Ureter (tissue), 1 donor: ENCODE measurements at places on chromosomes 7 and 10. TPM values are rescaled to one million over a fixed set of nuclear protein-coding genes. Genes with fewer than 3 reads are reported as not detected.

ABLIM1 gene
- total RNA-seq, result 129 TPM

SYNPO2L gene
- 0.29 TPM for total RNA-seq

ATRNL1 gene
- 18.4 TPM for total RNA-seq

SFXN3 gene
- total RNA-seq, result 36.8 TPM

STEAP1 gene
- total RNA-seq, result 20.5 TPM

EN2 gene
- not detected for total RNA-seq

NCF1 gene
- total RNA-seq, result 1.9 TPM

TPK1 gene
- 12.7 TPM for total RNA-seq

DNA sequence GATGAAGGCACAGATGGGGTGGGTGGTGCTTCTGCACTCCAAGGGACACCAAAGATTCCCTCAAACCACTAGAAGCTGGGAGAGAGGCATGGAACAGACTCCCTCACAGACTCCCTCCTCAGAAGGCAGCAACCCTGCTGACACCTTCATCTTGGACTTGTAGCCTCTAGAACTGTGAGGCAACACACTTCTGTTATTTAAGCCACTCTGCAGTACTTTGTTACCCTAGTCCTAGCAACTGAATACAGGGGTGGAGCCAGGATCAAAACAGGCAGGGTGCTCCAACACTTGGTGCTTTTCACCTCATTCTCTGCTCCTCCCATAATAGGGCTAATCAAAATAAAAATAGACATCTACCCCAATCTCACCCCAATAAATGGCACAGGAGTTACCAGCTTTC is 2.3 kb upstream of the GSTO1 start:
- no peak for DNase-seq

DNA sequence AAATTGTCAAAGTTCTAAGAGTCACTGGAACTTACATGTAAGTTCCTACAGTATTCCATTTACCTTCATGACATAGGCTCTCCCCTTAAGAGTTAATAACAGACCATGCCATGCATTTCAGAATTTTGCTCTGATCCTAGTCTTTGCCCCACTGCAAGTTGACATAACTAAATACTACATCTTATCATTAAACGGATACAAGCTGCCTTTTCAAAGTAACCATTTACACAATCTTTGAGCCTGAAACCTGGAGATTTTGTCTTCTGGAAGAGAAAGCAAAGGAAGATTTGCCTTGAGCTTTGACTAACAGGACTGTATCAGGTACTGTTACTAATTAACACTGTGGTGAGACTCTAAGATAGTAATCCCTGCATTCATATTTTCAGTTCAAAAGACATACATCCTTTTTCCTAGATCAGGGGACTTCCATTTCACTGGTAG is 9.3 kb upstream of the AKR1D1 start:
- DNase-seq, result no peak

GRCh38 chr10:77027576-77027975 is 610.0 kb downstream of the KCNMA1 start:
- no peak for DNase-seq

DNA sequence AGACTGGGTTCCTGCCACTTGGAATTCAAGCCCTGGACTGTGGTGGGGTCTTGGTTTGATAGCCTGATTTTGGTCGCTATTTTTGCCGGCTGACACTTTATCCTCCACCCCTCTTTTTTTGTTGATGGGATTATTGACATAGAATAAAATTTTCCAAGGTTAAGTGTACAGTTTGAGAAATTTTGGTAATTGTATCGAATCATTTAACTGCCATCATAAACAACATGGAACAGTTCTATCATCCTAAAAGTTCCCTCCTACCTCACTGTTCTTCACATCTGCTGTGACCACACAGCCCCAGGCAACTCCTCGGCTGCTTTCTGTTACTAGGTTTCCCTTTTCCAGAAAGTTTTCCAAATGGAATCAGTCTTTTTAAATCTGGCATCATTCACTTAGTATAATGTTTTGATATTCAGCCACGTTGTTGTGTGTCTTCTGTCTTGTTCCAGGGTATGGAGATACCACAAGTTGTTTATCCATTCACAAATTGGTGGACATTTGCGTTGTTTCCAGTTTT is 50.6 kb upstream of the STEAP1B start:
- no peak for DNase-seq

DNA sequence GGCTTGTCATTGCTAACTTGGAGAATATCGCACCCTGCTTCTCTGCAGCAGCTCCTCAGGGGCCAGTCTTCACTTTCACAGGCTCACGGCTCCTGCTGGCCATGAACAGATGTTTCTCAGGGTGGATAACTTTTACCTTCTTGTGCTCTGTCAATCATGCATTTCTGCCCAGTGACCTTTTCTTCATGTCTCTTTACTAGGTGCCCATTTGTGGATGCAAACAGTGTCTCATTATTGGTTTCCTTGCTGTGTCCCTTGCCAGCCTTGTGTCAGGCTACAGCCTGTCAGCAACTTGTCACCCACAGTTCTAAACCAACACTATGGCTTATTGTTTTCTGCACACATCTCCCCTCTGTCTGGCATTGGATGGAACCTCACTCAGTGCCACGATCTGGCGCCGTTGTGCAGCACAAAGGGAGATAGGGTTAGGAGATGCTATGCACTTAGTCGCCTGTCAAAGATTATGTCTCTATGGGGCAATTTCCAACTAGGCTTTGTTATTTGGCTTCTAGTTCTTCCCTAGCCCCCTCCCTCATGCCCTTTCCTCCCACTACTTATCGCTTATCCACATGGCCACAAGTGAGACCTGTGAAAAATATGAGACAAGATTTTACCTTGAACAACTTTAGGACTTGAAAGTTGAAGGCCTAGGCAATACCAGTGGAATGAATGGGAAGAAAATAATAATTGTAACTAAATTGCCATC is 45.7 kb upstream of the NXPH1 start:
- DNase-seq, result no peak

DNA sequence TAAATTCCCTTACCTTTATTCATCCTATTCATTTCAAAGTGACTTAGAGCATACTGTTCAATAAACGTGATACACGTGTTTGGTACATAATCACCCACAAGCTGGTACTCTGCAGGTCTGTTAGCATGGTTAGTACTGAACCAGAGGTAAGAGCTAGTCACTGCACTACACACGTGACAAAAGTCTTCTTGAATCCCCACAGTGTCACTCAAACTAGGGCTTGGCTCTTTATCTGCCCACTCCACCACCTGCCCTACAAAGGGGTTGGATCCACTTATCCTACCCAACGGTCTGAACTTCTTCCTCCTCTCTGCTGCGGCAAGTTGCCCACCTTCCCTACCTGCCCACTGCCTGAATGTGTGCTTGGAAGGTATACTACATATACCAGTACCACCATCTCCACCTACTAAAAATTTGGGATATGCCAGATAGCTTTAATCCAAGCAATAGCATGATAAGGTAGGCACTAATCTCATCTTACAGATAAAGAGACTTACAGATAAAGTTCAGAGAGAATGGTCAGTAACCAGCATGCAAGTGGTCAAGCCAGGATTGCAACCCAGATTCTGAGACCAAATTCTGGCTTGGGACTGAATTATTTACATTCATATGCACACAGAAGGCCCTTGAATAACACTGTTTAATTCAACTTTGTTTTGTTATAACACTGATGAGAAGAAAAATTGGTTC is 92.2 kb downstream of the SGMS1 start:
- DNase-seq, result no peak

DNA sequence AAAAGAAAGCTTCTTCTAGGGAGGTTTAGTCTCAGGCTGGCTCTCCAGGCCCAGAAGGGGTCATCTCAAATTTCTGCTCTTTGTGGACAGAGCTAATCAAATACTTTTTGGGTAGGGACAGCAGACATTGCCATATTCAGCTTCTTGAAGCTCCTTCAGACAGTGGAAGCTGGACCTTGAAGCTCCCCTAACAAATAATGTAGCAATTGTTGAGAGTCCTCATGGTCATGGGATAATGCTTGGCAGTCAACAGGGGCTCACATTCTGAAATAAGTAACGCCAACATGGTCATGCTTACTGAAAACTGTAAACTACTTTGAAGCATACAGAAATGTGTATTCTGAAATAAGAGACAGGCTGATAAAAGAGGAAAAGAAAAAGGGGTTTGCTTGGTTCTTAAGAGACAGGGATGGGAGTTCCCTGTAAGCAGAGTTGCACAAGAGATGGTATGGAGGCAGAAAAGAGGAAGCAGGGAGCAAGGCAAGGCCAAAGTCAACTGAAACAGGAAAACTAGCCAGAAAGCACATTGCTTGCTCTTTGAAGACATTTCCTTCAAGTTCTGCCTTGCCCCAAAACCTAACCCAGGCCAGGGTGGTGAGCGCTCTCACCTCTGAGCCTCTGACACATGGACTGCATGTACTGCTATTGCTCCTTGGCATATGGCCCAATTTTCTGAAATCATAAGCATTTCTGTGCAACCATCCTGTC is 53.1 kb upstream of the KMT2E start:
- no peak for DNase-seq

GRCh38 chr10:132400547-132401151 is 3.6 kb downstream of the PWWP2B start:
- no peak for DNase-seq

DNA sequence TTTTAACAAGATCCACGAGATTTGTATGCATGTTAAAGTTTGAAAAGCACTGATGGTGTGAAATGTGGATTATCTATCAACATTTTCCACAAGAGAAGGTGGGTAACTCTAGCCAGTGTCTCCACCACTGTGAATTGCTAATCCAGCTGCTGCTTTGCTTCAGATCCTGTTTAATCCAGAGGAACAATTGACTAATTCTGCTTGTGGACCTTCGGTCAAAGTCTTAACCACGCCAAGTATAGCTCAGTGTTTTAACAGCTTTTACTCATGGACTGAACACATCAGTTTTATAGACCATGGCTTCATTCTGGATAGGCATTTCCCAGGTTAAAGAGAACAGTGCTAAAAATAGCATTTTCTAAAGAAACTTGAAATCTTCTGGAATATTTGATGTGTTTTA is 23.5 kb downstream of the ADK start:
- DNase-seq, result no peak

DNA sequence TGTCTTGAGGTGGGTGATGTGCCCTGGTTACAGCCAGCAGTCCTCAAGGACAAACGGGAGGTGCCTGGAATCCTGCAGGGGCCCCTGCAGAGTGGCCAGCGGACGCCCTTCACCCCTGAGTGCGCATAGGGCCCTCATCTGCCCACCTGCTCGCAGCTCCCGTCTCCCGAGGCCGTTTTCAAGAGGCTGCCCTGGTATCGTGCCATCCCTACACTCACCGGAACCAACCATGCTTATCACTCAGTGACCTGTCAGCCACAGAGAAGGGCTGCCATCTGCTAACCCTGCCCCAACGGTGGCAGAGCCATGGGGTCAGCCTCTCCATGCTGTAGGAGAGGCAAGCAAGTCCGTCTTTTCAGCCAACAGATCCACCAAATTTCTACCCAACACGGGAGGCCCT is 122.0 kb downstream of the FAM53B start:
- DNase-seq, result no peak
